CD4-positive, alpha-beta T cell treated with Interleukin-2 at 100 ng/mL for 4 hours (primary cell): ENCODE measurements at places on chromosomes 2 and 18.

GRCh38 chr2:239807568-239807967 is 217.6 kb downstream of the NDUFA10 start:
- DNase-seq: no peak

DNA sequence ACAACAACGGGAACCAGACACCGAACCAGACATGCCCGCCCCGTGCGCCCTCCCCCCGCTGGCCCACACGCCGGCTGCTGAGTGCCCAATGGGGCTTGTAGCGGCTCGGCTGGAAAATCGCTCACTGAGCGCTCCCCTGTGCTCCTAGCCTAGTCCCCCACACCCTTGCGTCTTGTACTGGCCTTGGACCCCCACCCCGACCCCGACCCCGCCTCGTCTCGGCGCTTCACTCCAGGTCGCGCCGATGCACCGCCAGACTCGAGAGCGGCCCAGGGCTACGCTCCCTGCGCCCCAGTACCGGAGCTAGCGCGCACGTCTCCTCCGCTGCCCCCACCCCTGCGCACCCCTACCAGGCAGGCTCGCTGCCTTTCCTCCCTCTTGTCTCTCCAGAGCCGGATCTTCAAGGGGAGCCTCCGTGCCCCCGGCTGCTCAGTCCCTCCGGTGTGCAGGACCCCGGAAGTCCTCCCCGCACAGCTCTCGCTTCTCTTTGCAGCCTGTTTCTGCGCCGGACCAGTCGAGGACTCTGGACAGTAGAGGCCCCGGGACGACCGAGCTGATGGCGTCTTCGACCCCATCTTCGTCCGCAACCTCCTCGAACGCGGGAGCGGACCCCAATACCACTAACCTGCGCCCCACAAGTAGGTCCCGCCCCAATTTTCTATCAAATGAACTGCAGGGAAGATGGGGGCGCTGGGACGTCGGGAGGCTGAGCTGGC is 1.5 kb downstream of the GAD1 start:
- DNase-seq: no peak

GRCh38 chr2:148906124-148906523 is 31.1 kb downstream of the KIF5C start:
- no peak for DNase-seq

DNA sequence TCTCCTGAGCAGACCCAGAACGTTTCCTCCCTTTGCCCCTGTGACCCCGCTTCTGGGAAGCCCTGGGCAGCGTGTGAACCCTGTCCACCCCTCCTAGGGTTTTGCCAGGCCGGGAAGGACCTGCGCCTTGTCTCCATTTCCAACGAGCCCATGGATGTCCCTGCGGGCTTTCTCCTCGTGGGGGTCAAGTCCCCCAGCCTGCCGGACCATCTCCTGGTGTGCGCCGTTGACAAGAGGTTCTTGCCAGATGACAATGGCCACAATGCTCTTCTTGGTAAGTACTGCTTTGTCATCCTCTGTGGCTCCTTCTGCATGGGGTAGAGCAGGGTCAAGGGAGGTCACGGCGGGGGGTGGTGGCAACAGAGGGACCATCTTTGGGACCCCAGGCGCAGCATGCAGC is 32.5 kb downstream of the GREB1 start:
- DNase-seq: no peak

- DNase-seq: no peak
Observed at GRCh38 chr18:4640349-4641012, 185.4 kb upstream of the DLGAP1 start.

DNA sequence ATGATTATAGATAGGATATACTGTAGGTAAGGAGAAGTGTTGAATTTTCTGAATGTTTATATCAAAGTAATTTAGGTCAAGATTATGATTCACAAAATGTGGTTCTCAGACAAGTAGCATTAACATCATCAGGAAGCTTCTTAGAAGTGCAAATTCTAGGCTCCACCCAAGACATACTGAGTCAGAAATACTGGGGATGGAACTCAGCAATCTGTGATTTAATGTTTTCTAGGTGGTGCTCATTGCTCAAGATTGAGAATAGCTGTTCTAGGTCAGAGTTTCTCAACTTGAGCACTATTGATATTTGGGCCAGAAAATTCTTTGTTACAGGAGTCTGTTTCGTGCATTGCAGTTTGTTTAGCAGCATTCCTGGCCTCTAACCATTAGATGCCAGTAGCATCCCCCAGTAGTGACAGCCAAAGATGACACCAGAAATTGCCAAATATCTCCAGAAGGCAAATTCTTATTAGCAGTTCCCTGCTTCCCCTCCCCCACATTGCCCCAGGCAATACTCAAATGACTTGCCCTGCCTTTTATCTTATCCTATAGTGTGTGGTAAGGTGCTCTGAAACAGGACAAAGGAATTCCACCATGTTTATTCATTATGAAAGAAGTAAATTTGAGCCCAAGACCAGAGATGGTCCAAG is 1001.2 kb downstream of the DPP10 start:
- no peak for DNase-seq

GRCh38 chr2:129061069-129061768 is 742.6 kb upstream of the HS6ST1 start:
- no peak for DNase-seq

- no peak for DNase-seq
Observed at GRCh38 chr2:197810491-197810890, 6.1 kb downstream of the PLCL1 start.

DNA sequence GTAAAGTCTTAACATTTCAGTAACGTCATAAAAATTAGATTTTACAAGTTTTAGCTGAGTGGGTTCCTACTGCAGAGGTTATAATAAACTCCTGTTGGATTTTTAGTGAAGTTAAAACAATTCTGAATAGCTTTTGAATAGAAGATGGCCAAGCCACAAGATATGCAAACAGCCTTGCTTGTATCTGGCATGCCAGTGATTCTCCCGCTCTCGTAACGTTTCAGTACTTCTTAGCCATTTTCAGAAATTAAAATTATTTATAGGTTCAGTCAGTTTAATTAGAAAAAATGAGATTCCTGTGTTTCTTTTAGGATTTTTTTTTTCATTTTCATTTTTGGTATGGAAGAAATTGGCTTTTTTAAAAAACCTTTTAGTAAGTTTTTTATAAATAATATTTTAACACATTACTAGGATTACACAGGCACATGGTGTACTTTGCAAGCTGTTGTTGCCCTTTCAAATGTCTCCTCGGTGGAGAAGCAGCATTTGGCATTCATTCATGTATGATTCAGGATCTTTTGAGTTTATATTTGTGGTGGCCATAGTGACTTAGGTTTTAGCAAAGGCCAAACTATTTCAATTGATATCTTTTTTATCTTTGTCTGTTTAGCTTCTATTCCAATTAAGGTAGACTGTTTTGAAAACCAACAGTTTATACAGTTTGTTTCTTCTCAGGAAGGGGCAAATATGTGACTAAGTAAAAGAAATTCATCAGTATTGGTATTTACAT is 30.6 kb upstream of the RND3 start:
- no peak for DNase-seq

DNA sequence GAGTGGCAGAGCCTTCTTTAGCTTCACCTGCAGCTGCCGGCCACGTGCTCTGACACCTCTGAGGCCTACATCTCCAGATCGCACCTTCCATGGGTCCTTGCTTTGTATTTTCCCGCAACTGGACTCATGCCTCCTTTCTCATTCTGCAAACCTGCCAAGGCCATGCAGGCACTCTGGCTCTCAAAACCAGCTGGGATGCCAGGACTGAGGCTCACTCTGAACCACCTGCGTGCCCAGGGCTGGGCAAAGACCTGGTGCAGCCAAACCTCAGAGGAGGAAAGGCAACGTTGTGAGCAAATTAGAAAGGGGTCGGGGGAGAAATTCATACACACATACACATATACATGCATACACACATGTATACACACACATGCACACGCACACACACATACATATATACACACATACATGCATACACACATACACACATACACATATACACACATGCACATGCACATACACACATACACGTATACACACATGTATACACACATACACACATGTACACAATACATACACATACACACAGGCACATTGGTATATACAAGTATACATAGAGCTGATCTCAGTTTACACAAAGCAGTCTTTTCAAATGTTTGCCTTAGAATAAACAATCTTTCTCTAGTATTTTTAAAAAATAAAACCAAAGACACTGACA is 125.2 kb downstream of the RTP5 start:
- no peak for DNase-seq

DNA sequence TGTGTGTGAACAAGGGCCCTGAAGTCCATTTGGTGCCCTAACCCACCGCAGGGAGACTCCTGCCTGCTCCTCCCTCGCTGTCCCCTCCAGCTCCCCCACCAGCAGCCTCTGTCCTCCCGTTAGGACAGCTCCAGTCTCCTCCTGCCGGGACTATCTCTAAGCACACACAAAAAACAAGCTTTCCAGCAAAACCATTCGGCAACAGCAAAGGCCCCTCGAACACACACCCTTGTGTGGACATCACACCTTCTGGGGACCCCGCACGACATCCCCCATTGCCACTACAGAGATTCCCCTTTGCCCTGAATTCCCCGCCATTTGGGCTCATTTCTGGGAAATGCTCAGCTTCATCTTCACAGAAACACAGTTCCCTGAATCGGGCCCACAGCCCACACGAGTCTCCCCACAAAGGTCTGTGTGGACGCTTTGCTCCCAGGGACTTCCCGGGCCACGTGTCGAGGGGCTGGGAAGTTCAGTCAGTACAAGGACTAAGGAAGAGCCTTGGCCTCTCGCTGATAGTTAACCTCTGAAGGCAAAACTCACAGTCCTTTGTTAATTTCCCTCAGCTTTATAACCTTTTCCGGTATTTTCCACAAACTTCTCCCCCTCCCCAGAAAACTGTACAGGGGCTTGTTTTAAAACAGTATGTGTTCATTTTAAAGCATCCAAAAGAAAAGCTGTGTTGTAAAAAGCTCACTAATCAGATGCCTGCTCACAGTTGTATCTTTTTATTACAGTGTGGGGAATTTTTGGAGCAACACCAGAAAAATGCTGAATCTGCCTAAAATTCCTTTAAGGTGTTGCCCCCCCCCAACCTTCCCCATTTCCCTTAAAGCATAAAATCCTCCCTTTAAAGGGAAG is 25.9 kb downstream of the SMAD7 start:
- DNase-seq: peak; percentile 70

GRCh38 chr2:232382331-232383225 is 4.0 kb downstream of the ALPP start:
- DNase-seq: no peak

DNA sequence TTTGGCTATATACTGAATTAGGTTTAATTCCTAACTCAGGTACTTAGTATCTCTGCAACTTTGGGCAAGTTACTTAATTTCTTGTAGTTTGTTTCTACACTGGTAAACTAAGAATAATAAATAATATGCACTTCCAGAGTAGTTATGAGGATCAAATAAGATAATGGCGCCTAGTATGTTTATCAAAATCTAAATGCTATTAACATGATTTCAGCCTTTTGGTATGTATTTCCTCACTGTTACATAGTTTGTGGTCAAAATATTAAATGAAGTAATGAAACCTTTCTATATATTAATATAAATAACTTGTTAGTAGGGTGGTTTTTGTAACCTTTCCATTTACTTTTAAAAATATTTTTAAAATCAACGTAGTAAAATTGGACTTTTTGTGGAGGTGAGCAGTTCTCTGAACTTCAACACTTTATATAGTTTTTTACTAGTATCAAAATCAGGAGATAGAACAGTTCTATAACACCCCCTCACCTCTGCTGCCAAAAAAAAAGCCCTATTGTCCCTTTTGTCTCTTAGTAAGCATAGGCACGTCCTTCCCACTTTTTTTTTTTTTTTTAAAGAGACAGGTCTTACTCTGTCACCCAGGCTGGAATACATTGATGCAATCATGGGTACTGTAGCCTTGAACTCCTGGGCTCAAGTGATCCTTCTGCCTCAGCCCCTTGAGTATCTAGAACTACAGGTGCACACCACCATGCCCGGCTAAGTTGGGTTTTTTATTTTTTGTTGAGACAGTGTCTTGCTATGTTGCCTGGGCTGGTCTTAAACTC is 44.8 kb downstream of the RAB3GAP1 start:
- DNase-seq: no peak

DNA sequence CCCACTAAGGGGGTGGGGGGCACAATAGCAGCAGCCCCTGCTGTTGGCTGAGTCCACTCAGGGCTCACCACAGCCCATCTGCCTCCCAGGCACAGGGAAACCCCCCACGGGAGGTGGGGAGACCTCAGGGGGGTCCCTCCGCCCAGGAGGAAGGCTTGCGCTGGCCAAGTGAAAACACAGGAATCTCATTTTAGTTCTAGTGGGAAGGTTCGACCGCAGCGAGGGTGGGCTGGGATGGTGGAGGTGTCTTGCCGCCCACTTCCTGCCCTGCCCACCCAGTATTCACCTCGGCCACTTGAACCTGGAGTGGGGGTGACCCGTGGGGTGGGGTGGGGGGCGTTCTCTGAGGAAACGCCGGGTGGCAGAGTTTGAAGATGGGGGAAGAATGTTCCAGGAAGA is 6.9 kb upstream of the BOK start:
- no peak for DNase-seq

GRCh38 chr18:23272498-23273232 is 137.4 kb downstream of the CABLES1 start:
- no peak for DNase-seq
